Epithelial cell of alveolus of lung (primary cell): ENCODE measurements at places on chromosomes 13 and 19. TPM values are rescaled to one million over a fixed set of nuclear protein-coding genes. Genes with fewer than 3 reads are reported as not detected.

CCL25 gene
- not detected in 2 replicates for total RNA-seq

DMAC2 gene
- total RNA-seq: 58.8 TPM in 2 replicates

ZNF296 gene
- 0.26 and 1.5 TPM in 2 replicates for total RNA-seq

NANOS3 gene
- not detected in 2 replicates for total RNA-seq

ZNF439 gene
- 1.4 and 9.3 TPM in 2 replicates for total RNA-seq

C19orf85 gene
- total RNA-seq: not detected in 2 replicates

PEAK3 gene
- total RNA-seq: 0.13 TPM in 1 of 2 replicates, not detected in the other

ZNF583 gene
- 2.8 and 3.0 TPM in 2 replicates for total RNA-seq

SH2D3A gene
- 4.5 TPM in 1 of 2 replicates, not detected in the other for total RNA-seq

LYL1 gene
- total RNA-seq: 0.48 and 6.5 TPM in 2 replicates

RYR1 gene
- total RNA-seq: under 0.01 and 0.48 TPM in 2 replicates

POGLUT2 gene
- 19.5 and 31.3 TPM in 2 replicates for total RNA-seq

SBSN gene
- not detected in 2 replicates for total RNA-seq

SIGLEC14 gene
- 0.13 TPM in 1 of 2 replicates, not detected in the other for total RNA-seq

EPN1 gene
- 126 and 179 TPM in 2 replicates for total RNA-seq

FOXO1 gene
- total RNA-seq: 5.4 and 20.4 TPM in 2 replicates

PSG2 gene
- total RNA-seq: not detected in 2 replicates

FGF21 gene
- total RNA-seq: not detected in 2 replicates

SMIM17 gene
- total RNA-seq: 3.0 TPM in 1 of 2 replicates, not detected in the other

SERTAD3 gene
- total RNA-seq: 17.0 and 21.5 TPM in 2 replicates

SERPINE3 gene
- total RNA-seq: under 0.01 TPM in 1 of 2 replicates, not detected in the other

NTN5 gene
- total RNA-seq: 0.72 TPM in 1 of 2 replicates, not detected in the other

LRRC25 gene
- not detected in 2 replicates for total RNA-seq

ICAM5 gene
- total RNA-seq: 16.4 and 26.7 TPM in 2 replicates

F2RL3 gene
- 2.7 TPM in 1 of 2 replicates, not detected in the other for total RNA-seq

LRRC63 gene
- total RNA-seq: not detected in 2 replicates

AXL gene
- 103 and 185 TPM in 2 replicates for total RNA-seq

NLRP12 gene
- total RNA-seq: not detected in 2 replicates

UNC13A gene
- 0.08 and 2.5 TPM in 2 replicates for total RNA-seq

IQCN gene
- total RNA-seq: 0.13 and 1.6 TPM in 2 replicates
